Colonic mucosa (tissue), 4 donors: ENCODE measurements at places on chromosomes 12 and 14.

DNA sequence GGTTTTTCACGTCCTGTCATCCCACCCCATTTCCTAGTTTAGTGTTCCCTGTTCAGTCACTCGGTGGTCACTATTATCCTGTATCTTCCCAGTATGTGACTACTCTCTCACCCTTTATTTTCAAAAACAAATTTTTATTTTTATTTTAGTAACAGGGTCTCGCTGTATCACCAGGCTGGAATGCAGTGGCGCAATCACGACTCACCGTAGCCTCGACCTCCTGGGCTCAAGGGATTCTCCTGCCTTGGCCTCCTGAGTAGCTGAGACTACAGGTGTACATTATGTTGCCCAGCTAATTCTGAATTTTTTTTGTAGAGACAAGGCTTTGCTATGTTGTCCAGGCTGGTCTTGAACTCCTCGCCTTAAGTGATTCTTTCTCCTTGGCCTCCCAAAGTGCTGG, 20.1 kb upstream of the PRICKLE1 start:
- no peak for DNase-seq

DNA sequence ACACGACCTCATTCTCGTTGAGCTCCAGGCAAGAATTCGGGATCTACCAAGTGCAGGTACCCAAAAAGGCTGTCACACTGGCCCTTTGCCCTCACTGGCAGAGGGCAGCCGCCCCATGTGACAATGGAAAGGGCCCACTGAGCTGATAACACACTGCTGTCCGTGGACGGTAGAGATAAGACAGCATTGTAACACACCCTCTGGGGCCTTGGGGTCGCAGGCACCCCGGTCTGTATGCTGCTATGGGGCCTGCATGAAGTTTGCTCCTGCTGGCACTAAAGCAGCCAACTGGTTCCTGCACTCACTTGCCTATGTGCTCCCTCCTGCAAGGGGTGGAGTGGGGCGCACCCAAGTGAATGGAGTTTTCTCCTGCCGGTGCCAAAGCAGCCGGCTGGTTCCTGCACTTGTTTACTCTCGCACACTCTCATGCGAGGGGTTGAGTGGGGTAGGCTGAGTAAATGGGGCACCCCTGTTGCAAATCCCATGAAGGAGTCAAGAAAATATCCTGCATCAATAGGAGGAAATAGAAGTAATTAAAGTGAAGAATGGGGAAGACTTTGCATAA, 477.9 kb downstream of the ATP23 start:
- no peak for DNase-seq

GRCh38 chr14:102979406-102979805, 56.9 kb downstream of the AMN start:
- no peak for DNase-seq

DNA sequence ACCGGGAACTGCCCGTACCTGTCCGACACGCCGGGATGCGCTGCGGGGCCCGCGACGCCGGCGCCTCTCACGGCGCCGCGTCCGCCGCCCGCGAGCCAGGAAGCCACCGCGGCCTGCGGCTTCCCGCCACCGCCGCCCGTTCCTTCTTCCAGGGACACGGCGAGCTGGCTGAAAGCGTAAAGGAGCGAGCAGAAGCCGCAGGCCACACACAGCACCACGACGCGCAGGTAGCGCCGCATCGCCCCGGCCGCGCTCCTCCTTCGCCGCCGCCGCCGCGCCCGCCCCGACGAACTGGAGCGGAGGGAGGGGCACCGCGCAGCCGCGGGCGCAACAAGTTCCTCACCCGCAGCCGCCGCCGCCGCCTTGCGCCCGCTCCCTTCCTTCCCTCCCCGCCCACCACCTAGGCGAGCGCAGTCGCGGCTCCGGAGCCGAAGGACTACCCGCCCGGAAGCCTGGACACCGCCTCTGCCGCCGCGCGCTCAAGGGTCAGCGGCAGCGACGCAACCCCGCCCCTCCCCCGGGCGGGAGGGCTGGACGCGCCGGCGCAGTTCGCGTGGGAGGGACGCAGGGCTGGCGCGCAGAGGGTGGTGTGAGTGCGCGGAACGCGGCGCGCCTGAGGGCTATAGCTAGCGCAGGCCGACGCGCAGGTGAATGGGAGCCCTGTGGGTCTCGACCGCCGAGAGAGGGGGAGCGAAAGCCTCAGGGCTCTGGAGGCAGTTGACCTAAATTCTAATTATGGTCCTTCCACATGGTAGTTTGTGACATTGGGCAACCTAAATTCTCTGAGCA, at the start of gene GXYLT1:
Gene GXYLT1, minus strand, starts transcription at position 467 of the 789 bp plus-strand sequence. Its CDS starts 228 bp downstream, at position 239.
- DNase-seq: peak; percentile 94

DNA sequence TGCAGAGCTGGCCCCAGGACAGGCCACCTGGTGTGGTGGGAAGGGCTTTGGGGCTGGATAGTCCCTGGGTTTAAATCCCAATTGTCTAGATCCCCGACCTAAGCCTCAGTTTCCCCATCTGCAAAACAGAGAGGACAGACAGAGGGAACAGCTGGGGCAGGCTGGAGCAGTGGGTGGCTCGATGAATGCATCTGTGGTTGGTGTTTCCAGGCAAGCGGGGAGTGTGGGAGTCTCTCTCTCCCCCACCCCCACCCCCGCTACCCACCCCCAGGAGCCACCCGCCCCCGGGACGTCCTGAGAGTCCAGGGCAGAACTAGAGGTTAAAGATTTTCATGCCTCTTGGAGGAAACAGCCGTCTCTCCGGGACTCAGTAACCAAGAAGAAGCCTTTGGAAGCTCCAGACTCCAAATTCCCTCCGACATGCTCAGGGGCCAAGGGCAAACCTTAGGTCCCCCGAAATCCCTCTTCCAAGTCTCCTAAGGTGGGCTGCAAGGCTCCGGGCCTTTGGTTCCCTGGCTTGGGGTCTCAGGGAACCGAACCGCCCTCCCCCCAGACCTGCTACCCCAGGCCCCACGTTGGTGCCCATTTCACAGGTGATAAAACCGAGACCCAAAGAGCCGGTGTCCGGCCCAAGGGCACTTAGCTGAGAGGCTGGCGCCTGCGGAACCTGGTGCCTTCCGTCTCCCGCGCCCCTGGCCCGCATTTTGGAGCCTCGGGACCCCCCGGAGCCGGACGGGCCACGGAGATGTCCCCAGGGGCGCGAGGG, 474 bp downstream of the TRPV4 start:
- no peak for DNase-seq

GRCh38 chr14:94385553-94386057, 2.8 kb downstream of the SERPINA1 start:
- no peak for DNase-seq

DNA sequence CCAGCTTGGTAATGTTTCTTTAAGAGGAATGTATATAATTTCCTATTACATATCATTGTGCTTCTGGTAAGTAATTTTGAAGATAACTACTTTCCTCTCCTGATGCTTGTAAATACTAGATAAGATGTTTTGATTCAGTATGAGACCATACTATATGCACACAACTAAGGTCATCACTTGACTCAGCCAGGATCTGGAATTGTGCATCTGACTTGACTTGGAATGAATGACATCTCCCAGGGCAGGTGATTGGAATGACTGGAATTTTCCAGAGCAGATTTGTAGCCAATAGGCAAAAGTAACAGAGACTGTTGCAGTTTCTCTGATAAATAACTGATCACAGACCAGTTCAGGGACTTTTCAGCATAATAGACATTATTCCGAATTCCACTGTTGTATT, 11.1 kb downstream of the BEST3 start:
- DNase-seq: no peak

DNA sequence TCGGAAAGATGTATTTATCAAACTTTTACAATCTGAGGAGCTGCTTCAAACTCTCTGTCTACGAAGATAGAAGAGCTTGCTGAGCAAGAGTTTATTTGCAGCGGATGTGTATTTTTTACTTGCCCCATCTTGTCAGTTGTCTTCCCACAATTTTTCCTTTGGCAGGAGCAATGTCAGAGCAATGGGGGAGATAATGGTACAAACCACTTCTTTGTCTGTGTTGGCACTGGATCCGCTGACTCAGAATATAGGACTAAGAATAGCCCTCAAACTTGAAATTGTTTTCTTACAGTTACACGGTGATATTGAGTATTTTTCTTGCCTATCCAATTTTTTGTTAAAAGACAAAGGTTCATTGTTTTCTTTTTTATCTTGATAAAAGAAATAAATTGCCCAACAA, 27.6 kb downstream of the HELB start:
- DNase-seq: no peak

DNA sequence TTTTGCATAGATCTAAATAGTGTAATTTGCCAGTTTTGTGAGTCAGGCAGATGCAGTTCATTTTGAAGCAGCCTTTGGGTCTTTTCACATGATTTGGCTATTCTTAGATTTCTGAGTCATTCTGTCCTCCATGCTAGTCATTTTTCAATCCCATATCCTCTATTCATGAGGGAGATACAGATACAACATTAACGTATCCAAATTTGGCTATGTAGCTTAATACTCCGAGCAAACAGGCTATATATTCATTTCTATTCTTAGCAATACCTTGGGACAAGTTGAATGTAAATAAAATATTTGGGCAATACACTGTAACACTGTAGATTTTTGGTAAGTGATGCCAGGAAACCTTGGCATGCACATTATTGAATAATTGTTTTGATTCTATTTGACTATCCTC, 270.7 kb upstream of the PDE3A start:
- DNase-seq: no peak

DNA sequence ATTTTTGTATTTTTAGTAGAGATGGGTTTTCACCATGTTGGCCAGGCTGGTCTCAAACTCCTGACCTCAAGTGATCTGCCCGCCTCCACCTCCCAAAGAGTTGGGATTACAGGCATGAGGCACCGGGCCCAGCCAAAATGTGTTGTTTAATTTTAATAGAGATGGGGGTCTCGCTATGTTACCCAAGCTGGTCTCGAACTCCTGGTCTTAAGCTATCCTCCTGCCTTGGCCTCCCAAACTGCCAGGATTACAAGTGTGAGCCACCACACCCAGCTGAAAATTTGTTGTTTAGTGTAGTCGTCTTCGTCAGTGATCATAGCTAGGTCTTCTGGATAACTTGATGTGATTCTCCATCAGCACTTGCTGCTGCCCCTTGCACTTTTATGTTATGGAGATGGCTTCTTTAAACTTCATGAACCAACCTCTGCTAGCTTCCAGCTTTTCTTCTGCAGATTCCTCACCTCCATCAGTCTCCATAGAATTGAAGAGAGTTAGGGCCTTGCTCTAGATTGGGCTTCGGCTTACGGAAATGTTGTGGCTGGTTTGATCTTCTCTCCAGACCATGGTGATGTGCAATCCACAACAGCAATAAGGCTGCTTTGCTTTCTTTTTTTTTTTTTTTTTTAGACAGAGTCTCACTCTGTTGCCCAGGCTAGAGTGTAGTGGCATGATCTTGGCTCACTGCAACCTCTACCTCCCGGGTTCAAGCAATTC, 13.0 kb downstream of the ISCU start:
- no peak for DNase-seq

DNA sequence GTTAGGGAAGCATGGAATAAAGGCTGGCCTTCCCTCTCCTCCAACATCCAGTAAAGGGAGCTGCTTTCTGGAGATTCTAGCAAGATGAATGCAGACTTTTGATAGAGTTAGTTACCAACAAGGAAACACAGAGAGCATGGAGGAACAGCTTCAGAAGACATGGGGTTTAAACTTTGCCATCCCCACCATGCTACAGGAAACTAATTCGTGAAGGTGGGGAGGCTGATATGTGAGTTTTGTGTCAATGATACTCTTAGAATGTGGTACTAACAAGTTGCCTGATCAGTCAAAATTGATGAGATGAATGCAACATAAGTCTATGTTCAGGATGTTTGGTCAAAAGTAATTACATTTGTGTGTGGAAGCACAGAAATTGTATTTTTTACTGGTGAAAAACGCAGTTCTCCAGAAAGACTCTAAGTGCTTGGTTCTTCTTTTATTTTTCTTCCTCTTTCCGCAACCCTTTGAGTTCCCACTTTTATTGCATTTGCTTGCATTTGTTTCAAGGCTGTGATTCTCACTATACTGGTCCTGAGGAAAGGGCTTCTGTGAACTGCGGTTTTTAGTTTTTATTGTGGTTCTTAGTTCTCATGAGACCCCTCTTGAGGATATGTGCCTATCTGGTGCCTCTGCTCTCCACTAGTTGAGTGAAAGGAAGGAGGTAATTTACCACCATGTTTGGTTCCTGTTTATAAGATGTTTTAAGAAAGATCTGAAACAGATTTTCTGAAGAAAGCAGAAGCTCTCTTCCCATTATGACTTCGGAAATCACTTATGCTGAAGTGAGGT, at the start of gene CLEC4A:
Gene CLEC4A, plus strand, starts transcription at position 494 of the 789 bp plus-strand sequence. Its CDS starts 262 bp downstream, at position 756.
- no peak for DNase-seq

GRCh38 chr12:125503128-125503527, 437.9 kb downstream of the AACS start:
- DNase-seq: no peak

- no peak for DNase-seq
Observed at GRCh38 chr12:4145990-4146859, 127.3 kb upstream of the CCND2 start.

DNA sequence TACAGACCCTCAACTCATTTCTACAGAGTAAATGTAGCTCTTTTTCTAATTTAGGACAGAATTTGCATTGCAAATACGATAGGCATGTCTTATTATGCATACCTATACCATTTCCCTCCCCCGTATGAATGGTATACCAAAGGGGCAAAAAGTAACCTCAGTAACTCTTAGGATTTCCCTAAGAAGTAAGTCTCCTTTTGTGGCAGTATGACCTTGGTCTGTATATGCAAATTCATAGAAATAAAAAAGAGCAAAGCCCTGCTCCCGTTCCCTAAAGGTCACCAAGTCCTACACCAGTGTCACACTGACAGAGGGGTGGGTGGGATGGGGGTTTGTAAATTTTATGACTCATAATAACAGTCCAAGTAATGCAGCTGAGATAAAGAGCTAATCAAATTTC, 365.8 kb upstream of the CCDC196 start:
- no peak for DNase-seq

DNA sequence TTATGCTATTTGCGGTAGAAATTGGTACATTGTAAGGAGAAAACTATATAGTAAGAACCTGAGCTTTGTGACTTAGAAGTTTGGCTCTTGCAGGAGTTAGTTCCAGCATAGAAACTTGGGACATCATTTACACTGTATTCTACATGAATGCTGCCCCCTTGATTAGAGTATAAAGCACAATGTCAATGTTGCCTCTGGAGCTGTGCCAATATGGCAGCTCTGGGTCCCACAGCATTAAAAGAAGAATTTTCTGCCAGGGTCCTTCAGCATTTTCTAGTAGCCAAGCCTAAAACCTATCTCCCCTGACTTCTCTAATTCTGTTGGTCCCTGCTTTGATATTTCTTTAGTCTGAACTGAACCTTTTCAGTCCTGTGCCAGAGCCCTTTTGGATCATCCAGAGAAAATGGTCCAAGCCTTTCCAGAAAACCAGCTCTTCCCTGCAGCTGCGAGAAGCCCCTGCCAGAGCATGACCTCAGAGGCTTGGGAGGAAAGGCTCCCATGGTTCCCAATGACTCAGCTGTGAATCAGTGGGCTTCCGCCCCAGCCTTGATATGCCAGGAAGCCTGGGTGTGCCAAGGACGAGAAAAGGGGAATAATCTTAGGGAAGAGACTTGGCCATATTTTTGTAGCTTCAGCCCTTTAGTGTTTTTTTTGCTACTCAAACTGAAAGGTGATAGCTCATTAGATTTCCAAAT, 43.2 kb downstream of the PLEKHG7 start:
- peak; percentile 48 for DNase-seq

- DNase-seq: no peak
Observed at GRCh38 chr14:34003082-34003668, 52.3 kb upstream of the EGLN3 start.

- no peak for DNase-seq
Observed at GRCh38 chr12:20201733-20202132, 166.6 kb upstream of the PDE3A start.
